GM20000 (cell line): ENCODE measurements at places on chromosomes 11 and 22.

DNA sequence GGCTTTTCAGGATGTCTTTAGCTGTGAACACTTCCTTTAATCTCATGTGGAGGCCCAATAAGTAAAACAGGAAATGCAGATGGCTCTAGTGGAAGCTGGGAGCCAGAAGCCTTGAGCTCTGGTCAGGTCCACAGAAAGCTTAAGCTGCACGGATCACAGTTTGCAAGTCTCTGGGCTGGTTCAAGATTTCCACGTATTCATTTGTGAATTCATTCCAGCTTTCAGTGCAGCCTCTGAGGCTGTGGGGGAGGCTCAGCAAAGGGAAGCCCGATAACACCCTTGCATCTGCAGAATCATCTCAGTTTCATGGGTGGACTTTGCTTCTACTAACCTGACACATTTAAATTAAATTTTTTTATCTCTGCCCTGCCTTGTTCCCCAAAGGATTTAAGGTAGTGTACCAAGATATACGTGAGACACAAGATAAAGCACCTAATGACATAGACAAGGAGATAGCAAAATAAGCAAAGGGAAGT lies 65.6 kb downstream of the ISX start:
- no peak for DNase-seq

- DNase-seq: no peak
Observed at GRCh38 chr11:32081129-32081641, 9.7 kb upstream of the RCN1 start.

DNA sequence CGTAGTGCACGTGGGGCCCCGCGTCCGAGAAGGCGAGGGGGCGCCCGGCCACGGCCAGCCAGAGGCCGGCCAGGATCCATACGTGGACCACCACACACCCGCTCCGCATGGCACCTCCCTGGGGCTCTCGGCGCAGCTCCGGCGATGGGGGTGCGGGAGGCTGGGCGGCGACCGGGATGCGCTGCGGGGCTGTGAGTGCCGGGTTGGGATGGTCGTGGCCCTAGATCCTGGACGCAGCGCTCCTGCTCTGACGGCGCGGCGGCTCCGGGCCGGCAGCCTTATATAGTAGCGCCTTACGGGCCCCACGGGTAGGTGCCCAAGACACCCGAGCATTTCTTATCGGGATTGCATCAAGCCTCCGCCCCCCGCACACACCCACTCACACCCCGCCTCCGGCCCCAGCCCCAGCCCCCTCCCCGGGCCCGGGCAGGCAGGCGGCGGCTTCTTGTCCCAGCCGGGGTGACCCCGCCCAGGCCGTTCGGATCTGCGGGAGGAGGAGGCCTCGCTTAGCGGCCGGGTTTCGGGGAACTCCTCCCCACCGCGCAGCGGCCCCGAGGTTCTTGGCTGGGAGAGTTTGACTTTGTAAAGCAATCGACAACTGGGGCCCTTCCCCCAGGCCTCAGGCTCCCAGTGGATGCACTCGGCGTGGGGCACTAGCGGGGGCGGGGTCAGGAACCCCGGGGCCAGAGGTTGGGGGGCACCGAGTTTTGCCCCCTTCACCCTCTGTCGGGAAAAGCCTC lies at the start of gene FGF19:
FGF19 (minus strand) TSS at position 255 of the 740 bp plus-strand sequence; CDS start at position 109, 146 bp downstream.
- DNase-seq: peak; percentile 50

GRCh38 chr11:6197466-6198200 lies 1.4 kb upstream of the OR52W1 start:
- DNase-seq: no peak

DNA sequence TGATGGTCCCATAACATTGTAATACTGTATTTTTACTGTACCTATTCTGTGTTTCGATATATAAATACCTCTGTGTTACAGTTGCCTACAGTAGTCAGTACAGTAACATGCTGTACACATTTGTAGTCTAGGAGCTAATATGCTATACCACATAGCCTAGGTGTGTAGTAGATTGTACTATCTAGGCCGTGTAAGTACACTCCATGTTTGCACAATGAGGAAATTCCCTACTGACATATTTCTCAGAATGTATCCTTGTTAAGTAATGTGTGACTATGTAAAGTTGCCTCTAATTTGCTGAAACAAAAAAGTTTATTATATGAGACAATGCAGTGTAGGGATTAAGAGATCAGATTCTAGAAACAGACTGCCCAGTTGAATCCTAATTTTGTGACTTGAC lies 21.3 kb downstream of the CAPRIN1 start:
- DNase-seq: no peak

- DNase-seq: peak; percentile 60
Observed at GRCh38 chr11:65290448-65291165, 24.1 kb upstream of the CDC42EP2 start.

- no peak for DNase-seq
Observed at GRCh38 chr11:115920092-115920461, 415.9 kb upstream of the CADM1 start.

DNA sequence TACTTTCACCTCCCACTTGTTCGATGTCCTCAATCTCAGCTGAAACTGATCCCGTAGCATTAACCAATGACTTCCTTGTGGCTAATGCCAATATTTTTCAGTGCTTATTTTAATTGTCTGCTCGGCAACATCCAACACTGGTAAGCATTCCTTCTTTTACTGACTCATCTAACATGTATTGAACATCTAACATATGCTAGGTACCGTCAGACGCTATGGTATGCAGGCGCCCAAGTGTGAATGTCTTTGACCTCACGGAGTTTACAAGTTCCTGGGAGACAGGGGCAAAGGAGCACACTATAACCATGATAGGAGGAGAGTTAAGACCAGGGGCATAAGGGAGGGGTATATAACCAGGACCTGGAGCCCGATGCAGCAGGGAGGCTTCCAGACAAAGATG lies 1.7 kb downstream of the BRMS1 start:
- no peak for DNase-seq

DNA sequence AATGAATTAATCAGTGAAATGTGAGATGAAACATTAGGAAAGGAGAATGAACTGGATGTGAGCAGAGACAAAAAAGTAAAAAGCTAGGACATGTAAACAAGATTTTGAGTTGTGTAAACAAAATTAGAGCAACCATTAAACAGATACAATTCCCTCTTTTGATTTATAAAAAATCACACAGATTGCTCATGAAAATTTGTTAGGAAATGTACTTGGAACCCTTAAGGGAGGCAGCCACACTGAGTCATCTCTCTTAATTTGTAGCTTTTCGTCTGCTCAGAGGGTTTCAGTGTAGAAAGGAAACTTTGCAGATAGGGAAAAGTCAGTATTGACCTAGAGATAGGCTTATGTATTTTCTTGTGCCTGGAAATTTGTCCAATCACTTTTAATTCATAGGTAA lies 49.6 kb upstream of the ME3 start:
- DNase-seq: no peak

DNA sequence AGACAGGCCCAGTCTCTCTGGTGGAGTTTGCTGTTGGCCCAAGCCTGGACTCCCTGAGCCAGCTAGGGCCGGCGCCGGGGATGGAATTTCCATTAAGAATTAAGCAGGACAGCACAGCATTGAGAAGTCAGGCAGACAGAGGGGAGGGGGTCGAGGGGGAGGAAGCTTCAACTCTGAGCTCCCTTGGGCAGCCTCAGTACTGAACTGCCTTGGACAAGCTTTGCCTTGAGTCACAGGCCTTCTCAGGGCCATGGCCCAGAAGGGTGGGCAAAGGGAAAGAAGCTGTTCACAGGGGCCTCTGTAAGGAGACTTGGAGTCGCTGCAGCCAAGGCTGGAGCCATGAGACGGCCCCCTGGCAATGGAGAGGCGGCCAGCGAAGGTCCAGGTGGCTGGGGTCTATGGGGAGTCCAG lies 2.6 kb upstream of the INSC start:
- DNase-seq: no peak

- no peak for DNase-seq
Observed at GRCh38 chr11:35661534-35661933, 1.0 kb upstream of the TRIM44 start.

- peak; percentile 82 for DNase-seq
Observed at GRCh38 chr11:72812967-72813739, 1.1 kb upstream of the ATG16L2 start.

DNA sequence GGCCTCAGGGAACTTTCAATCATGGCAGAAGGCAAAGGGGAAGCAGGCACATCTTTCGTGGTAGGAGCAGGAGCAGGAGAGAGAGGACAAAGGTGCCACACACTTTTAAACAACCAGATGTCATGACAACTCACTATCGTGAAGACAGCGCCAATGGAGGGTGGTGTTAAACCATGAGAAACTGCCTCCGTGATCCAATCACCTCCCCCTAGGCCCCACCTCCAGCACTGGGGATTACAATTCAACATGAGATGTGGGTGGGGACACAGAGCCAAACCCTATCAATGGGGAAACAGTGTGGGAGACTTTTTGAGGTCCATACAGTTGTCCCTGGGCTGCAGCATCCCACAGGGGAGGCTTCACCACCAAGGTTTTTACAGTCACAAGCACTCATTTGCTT lies 41.9 kb upstream of the CFAP300 start:
- DNase-seq: no peak

DNA sequence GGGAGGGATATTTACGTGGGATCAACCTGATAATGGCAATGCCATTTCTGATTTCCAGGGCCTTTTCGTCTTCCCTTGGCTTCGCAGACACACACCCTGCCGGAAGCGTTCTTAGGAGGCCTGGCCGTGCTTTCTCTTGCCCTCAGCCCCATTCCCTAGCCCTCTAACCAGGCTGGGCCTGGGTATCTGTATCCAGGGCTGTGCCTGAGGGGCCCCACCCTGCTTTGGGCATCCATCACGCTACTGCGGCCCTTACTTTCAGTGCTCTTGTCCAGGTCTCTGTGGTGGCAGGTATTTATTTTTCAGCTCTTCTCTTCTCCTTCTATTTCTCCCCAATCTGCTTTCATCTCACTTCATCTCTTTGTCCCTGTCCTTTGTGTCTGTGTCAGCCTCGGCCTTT lies 105.0 kb downstream of the ZBTB16 start:
- DNase-seq: no peak

- no peak for DNase-seq
Observed at GRCh38 chr11:35338921-35339320, 80.4 kb downstream of the SLC1A2 start.

DNA sequence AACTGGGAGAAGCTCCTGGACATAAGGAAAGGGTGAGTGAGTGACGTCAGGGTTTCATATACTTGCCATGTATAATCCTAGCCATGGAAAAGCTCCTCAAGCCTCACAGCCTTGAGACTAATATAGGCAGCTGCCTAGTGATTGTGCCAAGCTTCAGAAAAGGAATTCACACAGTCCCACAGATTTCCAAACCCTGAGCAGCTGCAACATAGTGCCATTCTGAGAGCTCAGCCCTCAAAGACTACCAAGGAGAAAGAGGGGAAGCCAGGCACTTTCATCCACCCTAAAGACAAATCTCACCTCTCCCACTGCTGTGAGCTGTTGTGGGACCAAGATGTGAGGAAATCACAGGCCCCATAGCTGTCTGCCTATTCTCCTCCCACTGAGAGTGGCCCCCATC lies 707.9 kb upstream of the ANO5 start:
- no peak for DNase-seq

- no peak for DNase-seq
Observed at GRCh38 chr22:48891688-48892577, 935.7 kb downstream of the BRD1 start.

GRCh38 chr11:130623670-130624668 lies 175.5 kb downstream of the ADAMTS15 start:
- no peak for DNase-seq

GRCh38 chr11:95739108-95739938 lies 50.3 kb downstream of the FAM76B start:
- DNase-seq: no peak

DNA sequence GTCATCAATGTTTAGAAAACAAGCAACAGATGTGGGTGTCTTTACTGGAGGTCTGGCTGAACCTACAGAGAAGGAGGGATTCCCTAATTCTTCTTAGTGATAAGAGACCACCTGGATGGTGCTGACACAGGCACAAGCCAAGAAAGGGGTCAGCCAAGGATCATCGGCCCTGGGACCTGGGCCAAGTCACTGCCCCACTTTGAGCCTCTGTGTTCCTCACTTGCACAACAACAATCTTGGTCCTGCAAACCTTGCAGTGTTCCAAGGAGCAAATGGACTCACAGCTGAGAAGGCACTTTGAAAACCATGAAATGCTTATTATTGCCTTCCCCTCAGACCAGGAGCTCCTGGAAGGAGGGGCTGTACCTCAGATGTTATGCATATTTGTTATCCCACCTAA lies 7.0 kb upstream of the KCNE3 start:
- no peak for DNase-seq

DNA sequence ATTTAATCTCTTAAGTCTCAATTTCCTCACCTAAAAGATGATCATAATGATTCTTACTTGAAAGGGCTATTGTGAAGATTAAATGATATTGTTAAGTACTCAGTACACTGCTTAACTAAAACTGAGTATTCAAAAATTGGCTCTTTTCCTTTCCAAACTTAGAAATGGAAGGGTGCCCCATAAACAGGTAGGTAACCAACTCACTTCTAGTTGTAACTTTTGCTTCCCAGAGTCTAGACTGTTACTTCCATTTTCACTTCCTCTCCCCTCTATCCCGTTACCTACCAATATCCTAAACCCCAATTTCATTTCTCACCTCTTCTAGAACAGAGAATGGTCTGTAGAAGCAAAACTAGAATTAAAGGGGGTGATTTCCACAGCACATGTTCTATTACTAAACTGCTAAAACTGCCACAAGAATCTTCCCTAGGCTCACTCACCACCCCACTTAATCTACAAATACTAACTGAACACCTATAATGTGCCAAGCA lies 50.0 kb downstream of the RRAS2 start:
- DNase-seq: no peak

DNA sequence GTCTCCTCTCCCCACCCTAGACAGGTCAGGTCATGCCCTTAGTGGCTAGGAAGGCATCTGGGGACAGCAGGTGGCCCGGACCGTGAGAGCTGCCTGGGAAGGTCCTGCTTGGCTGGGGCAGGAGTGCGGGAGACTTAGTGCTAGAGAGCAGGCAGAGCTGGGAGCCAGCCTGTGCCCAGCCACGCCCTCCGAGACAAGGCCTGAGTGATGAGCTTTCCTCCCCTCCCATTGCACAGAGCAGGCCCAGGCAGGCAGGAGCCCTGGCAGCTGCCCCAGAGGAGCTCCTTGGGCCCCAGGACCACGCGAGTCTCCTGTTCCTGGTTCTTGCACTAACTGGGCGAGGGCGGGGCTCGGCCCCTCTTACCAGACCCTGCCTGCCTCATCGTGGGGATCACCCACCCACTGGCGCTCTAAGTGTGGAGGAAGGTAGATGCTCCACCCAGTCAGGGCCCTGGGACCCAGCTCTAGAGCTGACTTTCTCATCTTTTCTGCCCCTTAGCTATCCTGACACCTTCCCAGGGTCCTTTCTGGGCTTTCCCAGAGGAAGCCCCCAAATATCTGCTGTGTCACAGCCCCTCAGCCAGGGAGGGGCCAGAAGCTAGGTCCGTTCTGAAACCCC lies 44.9 kb downstream of the MACROD1 start:
- DNase-seq: no peak
